Activated naive CD4-positive, alpha-beta T cell treated with anti-CD3 and anti-CD28 coated beads, Interleukin-2, amount 50 U/mL, for 72 hours (primary cell): ENCODE measurements at places on chromosomes 16 and 17.

DNA sequence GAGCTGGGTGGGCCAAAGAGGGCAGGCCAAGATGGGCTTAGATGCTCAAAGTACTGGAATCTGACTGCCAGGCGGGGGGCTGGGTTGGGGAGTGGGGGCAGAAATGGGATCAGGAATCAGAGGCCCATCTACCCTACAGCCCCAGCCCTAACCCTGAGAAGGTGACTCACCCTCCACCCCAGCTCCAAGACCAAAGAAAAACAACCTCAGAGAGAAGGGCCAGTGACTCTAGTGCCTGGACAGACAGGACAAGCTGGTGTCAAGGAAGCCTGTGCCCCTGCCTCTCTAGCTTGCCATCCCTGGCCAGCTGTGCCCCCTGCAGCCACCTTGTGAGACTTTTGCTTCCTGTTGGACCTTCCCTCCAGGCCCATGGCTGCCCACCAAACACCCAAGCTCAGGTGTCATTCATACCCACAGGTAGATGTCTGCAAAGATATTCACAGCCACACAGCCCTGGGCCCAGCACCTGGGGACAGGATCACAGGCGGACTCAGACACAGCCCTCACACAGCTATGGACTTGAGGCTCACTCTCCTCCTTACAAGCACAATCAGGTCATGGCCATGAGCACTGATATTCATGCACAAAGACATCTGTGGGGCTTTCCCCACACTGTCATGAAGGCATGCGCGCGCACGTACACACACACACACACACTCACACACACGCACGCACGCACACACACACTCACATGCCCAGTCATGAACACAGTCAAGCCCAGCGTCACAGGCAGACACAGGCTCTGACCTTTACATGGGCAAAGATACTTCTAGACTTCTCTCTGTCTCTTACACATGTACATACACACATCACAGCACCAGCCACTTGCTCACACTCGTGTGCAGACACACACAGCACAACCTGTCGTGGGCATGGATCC lies 2.8 kb downstream of the WNT3 start:
- no peak for DNase-seq

DNA sequence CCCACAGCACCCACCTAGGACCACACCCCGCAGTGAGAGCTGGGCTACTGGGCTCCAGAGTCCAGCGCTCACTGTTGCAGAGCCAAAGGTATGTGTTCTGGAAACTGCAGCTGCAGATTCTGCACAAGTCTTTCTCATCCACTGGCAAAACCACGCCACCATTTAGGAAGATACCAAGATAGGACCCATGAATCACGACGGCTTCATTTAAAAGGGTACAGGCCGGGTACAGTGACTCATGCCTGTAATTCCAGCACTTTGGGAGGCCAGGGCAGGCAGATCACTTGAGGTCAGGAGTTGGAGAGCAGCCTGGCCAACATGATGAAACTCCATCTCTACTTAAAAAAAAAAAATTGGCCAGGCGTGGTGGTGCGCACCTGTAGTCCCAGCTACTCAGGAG lies 18.8 kb downstream of the FOXF1 start:
- no peak for DNase-seq

DNA sequence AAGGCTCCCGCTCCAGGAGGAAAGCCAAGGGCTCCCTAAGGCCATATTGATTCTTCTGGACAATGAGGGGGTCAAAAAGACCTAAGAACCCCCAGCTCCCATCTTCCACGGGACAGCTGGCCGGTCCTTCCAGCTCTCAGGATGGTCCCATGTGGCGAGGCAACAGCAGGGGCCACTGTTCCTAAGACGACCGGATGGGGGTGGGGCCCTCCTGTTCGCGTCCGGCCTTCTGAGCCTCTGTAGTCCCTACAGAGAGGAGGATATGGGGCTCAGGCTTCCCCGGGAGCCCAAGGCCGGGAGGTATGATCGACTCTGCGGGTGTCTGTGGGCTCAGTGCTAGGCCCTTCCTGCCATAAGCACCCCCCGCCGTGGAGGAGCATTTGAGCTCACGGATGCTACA lies 6.0 kb upstream of the DCXR start:
- no peak for DNase-seq

DNA sequence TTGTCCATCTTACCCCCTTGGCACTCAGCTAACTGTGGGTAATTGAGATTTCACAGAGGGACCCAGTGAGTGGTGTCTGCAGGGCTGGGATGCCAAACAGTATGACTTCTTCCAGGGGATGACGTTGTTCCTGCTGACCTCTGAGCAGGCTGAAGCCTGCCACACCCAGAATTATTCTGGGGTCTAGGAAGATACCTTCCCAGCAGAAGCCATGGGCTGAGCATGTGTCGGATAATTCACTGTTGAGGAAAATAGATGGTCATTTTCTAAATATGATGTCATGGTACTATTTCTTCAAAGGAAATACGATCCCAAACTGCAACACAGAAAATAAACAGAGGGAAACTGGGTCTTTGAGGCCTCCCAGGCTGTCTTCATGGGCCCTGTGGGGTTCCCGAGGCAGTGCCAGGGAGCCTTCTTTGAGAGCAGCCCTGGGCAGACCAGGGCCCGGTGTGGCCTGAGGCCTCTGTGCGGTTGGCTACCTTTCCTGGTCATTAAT lies 17.4 kb downstream of the WNT9B start:
- DNase-seq: no peak

- no peak for DNase-seq
These were observed 322.0 kb downstream of the ABCC12 start for GRCh38 chr16:47833771-47834170.

DNA sequence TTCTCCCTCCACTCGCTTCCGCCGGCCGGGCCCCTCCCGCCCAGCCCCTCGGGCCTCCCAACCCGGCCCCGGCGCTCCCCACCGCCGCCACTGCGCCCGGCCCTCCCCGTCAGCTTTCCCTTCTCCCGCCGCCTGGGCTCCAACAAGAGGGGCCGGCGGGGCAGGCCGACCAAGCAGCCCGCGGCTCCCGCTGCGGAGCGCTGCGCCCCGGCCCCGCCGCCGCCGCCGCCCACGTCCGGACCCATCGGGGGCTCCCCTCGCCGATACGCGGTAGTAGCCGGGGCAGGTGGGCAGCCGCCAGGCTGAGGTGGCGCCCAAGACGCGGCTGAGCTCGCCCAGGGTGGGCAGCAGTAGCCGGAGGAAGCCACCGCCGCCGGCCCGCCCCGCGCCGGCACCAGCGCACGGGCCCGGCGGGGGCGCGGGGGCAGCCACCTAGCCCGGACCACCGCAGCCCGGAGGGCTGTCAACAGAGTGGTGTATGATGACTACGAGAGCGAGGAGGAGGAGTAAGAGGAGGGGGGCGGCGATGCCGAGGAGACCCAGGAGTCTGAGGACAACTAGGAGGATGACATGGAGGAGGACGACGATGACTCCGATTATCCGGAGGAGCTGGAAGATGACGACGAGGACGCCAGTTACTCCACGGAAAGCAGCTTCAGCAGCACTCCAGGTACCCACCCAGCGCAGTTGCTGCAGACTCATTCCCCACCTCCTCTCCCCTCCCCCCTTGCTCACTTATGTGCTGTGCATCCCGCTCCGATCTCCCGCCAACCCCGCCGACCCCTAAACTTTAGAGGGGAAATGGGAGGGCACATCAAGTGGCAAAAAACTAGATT lies 498 bp downstream of the LRRC37B start:
- DNase-seq: peak; percentile 46

DNA sequence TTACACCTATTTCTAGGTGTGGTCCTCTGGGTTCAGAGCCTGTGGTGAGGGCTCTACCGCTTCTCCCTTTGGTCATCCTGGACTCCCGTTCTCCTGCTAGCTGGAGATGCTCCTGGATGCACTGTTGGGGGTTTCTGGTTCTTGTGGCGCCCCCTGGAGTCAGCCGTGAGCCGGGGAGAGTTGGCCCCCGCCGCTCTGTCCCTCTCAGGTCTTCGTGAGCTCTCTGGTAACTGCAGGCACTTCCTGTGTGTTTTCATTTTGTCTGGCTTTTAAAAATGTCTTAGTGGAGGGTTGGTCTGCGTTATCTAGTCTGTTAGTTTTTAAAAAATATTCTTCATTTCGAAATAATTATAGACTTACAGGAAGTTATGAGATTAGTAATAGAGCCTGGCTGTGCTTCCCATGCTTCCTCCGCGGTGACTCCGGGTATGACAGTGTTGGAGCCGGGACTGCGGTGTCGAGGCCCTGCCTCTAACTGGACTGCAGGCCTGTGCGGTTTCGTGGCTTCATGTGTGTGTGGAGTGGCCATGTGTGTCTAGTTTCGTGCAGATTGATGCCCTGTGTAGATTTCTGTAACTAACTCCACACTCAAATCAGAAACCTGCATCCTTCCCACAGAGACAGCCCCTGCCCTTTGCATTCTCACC lies 78.0 kb upstream of the ZNF750 start:
- peak; percentile 48 for DNase-seq

GRCh38 chr17:32136856-32137255 lies 5.4 kb upstream of the RHOT1 start:
- DNase-seq: no peak

- DNase-seq: no peak
These were observed 425.0 kb downstream of the CDH11 start for GRCh38 chr16:64696866-64697265.

- no peak for DNase-seq
These were observed 3.8 kb upstream of the BAHCC1 start for GRCh38 chr17:81391293-81391935.

GRCh38 chr16:69709456-69710084 lies 16.8 kb downstream of the NQO1 start:
- no peak for DNase-seq

DNA sequence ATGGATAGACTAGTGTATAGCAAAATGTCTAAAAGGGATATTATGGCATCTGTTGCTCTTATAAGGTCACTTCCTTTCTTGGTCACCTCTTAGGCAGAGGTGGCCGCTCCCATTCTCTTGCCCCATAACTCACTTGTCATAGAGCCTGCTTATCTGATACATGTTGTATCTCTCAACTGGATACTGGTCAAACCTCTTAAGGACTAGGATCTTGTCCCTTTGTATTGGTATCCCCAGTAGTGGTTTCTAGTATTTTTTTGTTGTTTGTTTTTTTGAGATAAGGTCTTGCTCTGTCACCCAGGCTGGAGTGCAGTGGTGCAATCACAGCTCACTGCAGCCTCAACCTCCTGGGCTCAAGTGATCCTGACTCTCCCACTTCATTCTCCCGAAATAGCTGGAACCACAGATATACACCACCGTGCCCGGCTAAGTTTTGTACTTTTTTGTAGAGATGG lies 27.0 kb downstream of the ZSWIM7 start:
- DNase-seq: no peak

DNA sequence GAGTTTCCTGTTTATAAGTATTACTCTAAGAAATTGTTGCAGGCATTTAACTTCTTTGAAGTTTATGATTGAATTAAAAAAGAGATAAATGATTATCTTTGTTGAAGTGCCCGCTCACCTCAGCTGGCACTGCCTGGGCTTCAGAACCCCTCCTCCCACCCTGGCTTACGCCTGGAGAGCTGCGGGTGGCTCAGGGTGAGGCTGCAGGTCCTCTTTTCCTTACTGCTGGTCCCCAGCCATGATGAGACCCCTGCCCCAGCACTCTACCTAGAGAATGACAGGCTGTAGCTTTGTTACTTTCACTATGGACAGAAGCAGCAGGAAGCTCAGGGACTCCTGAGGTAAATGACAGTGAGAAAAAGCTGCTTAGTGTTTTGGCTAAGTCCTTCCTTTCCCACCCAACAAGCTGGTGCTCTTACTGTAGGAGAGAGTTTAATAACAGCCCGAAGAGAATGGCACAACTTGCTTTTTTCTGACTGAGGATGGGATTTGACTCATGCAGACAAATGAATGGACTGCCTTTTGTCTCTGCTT lies 62.1 kb downstream of the EPN2 start:
- no peak for DNase-seq

DNA sequence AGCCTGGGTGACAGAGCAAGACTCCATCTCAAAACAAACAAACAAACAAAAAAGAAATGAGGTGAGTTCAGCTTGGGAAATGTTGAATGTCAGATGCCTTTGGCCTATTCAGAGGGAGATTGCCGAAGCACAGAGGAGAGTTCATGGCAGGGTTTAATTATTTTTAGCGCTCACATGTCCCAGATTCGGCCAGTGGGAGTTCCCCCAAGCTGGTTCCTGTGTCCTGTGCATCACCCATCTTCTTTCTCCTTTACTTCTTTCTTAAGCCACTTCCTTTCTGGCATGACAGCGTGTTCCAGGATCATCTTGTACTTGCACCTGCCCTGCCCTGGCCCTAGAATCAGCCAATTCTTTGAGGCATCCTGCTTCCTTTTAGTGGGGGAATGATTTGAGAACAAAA lies 9.2 kb downstream of the MPV17L start:
- DNase-seq: no peak

DNA sequence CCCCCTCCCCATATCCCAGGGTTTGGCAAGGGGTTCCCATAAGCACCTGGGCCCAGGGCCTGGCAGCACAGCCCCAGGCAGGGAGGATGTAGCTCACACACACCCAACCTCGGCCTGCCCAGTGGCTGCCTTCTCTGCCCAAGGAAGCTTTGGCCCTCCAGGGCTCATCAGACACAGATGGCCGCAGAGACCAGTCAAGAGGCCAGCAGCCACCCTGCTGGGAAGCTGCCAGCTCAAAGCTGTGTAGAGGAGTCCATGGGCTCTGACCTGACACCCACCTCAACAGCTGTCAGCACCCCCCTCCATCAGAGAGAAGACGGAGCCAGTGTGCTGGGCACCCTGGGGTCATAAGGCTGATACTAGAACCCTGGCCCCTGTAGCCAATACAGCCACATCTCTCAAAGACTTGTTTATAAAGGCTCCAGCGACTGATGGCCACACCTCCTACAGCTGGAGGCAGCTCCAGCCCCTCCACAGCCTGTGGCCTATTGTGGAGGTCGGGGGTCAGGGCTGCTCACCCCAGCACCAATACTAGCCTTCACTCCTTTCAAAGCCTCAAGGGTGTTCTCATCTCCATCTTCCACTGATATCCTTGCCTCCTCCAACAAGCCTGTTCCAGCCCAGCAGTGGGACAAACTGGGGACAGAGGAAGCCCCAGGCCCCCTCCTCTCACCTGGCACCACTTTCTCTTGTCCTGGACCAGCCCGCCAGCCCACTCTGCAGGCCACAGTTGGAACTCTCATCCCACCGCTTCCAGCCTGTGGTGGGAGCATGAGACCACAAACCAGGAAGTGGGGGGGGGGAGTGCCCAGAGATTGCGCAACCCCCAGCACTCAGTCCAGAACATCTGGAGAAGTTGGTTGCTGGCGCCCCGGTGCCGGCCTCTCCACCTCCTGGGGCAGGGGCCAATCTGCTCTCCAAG lies 2.2 kb upstream of the MPG start:
- DNase-seq: no peak

GRCh38 chr17:31357091-31357490 lies 34.4 kb upstream of the RAB11FIP4 start:
- DNase-seq: no peak

GRCh38 chr17:47719411-47720152 lies 13.5 kb upstream of the TBX21 start:
- DNase-seq: peak; percentile 87

DNA sequence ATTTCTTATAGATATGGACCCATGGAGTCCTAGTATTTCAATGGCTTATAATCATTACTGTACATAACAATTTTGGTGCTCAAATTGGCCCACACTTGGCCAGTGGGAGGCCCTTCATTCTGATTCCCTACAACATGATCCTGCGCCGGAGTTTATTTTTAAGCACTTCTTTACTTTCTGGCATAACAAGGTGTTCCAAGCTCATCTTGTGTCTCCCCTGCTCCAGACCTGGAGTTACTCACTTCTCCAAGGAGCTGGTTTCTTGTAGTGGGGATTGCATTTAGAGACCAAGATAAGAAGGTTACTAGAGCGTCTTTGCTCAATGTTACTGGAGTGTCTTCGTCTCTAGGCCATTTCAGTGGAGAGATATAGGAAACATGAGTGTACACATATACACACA lies 87.9 kb downstream of the MSI2 start:
- DNase-seq: no peak

GRCh38 chr17:44850612-44851011 lies 2.9 kb downstream of the HIGD1B start:
- DNase-seq: no peak
